ENCODE measurements at places on chromosomes 16 and 17.

DNA sequence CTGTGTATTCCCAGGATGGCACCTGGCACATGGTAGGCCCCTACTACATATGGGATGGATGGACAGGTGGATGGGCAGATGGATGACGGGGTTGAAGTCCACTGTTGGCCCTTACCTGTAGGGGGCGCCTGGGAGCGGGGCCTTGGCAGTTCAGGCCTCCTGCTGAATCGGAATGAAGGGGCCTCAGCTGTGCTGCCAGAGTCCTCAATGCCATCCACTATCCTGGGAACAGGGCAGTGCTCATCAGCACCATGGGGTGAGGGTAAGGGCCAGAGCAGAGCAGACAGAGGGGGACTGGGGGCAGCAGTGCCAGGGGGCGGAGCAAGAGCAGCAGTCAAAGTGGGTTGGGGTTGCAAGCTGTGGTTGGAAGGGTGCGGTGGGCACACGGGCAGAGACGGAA lies 8.3 kb upstream of the RAB5C start:
- DNase-seq = no peak

DNA sequence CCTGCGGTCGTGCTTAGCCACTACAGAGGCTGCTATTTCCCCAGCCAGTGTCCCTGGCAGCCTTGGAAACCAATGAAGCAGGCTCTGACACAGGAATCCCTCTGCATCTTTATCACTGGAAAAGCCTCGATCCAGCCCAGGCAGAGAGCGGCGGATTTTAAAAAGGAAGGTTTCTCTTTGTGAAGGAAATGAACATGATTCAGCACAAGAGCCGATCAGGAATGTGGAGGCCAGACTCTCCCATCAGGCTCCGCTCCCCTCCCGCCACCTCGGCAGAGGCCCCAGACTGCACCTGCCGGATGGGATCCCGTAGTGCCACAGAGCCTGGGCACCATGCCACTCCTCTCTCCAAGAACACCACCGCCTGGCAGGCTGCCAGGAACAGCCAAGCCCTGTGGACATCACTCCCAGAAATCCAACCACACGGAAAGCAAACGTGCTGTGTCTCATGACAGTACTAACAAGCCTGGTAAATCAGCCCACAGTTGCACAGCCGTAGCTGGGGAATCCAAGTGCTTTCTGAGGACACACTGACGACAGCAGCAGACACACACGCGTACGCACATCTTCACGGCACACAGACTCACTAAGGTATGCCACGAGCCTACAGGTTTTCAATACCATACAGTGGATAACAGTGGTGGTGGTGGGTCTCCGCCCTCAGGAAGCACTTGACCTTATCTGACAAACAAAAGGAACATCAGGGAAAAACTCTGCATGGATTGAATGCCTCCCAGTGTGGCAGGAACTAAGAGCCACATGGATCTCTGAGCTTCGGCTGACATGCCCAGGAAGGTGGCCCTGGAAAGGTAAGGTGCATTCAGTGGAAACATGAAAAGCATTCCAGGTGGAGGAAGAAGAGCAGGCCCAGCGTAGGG lies 5.4 kb downstream of the LRRC75A start:
- DNase-seq = peak; percentile 28

DNA sequence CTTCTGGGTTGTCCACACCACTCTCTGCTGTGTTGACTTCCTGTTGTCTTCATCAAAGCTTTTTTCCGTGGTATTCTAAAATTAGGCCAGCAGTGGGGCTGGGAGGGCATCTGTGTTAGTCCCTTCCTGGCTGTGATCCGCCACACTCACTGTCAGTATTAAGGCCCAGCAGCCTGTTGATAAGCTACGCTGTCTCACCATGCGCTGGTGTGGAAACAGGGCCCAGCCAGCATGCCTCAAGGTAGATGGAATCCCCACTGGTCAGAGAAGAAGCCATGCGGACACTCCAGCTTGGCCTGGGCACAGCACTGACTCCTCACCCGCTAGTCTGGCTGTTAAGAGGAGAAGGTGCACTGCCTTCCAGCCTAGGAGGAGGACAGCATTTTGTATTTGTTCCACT lies 11.4 kb downstream of the CDR2L start:
- DNase-seq = no peak

DNA sequence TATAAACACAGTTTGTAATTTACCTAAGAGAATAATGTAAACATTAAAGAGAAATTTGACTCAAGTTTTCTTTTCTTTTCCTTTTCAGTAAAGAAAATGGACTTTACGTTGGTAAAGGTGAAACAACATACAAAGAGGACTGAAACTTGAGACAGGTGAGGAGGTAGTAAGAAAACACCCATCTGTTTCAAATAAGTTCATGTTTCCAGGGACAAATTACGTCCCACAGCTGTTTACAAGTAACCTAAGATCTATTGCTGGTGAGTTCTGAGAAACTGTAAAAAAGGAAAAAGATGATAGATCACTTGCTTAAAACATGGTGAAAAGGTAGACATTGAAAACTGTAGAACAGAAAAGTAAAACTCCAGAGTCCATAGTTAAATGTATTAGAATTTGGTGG lies 4.8 kb upstream of the ABCA5 start:
- no peak for DNase-seq

DNA sequence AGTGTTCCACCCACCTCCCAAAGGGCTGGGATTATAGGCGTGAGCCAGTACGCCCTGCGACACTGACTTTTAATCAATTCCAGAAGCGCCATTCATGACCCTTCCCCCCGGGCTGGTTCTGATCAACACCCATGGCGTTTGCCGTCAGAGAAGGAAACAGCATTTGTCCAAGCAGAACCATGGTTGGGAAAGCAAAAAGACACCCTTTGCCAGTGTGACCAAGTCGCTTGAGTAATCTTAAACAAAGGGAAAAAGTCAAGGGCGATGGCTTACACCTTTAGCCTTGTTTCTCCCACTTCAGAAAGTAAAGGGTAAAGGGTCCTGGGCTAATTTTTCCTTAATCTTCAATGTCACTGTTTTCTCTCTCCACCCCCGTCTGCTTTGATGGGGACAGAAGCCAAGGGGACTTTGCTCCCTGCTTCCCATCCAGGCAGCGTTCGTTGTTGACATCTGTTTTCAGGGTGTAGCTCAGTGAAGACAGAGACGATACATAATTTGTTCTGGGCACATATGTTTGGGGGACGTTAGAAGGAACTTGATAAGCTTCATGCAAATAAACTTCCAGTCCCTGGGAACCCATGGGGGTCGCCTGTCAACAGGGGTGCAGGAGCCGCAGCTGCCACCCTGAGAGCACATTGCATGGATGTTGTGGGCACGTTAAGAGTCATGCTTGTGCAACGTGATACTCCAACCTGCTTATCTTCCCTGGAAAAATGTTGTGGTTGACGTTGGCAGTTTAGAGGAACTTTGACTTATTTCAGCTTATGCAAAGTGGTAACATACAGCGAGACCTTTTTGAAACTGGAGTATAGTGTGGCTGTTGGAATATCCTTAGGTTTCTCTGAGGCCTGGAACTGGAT lies 50.6 kb upstream of the TANGO6 start:
- DNase-seq = no peak

Measured in putamen (tissue), 1 donor.